ENCODE measurements at places on chromosomes 7 and 10.

DNA sequence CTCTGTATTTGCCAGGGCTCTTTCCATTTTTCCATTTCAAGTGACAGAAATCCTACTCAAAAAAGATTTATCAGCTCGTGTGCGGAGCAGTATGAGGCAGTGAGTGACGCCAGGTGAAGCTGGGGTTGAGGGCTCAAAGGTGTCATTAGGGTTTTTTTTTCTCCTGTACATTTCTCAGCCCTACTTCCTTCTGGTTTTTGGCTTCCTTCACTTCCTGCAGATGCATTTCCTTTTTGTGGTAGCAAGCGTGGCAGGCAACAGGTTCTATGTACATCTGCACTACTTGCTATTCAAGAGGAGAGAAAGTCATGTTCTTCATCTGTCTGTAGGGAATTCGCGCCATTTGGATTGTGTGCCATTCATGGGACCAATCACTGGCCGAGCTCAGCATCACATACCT, 52.8 kb upstream of the AOAH start:
- peak; percentile 58 for DNase-seq

DNA sequence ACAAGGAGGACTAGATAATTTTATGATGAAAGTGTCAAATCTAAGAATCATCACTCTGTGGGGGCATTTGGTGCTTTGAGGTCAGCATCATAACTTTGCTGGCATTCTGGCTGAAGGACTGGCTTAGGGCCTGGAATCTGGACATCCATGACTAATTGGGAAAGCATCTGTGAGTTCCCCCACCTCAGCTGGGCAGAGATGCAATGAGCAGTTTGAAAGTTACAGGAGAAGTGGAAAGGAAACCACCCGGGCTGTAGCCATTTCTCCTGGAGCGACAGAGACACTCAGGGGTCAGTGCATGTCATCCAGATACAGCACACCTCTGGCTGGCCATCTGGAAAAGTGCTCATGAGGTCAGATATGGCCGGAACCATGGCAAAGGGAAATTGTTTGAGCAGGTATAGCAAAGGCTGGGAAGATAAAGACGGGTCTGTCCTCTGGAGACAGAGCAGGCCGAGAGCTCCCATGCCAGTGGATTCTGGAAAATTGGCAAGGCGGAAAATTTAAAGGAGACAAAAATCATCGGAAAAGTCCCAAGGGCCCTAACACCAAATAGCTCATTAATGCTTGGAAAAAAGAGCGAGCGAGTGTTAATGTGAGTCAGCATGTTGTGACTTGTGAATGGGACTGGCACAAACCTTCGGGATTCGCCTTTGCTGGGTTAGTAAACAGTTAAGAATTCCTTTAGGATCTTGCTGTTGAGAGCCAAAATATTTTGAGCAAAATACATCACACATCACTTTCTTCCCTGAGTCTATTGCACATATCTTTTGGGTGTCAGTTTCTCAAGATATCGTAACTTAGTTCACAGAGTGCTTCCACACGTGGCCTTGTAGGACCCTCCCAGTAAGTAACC, 188.4 kb upstream of the AGK start:
- no peak for DNase-seq

GRCh38 chr10:80187465-80188409, 17.6 kb downstream of the ANXA11 start:
- peak; percentile 90 for DNase-seq

- DNase-seq, result no peak
These were observed 771 bp upstream of the ADIRF start for GRCh38 chr10:86967481-86967941.

DNA sequence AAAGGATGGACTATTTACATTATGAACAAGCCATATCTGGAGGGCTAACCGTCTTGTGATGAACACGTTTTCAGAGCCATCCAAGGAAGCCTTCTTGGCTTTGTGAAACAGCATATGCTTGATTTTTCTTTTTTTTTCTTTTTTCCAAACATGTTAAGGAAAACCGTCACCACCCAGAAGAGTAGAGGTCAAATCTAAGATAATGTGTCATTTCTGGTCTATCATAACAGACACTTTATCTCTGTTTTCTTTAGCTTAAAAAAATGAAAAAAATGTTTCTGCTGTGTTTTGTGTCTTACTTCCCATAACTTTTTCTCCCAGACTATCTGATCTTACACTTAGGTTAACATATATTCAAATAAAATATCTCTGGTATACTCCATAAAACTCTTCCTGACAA, 76.1 kb upstream of the DGKB start:
- no peak for DNase-seq

DNA sequence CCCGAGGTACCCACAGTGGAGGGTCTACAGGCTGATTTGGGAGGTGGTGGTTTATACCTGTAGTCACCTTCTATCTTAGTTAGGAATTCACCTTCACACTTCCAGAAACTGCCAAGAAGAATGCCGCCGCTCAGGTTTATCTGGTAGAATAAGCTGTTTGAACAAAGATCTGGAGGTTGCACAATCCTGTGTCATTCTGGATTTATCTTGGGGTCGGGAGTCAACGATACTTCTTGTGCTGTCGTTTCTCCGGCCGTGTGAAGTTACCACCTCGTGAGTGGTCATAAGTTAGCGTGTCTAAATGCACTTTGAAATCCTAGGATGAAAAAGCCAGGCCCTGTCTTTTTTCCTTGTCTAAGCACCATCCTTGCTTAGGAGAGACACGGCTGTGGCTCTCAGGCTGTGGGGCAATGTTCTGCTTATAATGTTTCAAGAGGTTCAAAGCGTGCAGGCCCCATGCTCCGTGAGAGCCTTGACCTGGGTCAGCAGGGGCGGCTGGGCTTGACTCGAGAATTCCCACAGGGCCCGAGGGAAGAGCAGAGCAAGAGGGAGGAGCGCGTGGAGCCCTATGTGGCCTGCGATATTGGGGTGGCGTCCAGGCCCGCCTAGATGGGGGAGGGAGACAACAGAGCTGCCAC, 35.5 kb downstream of the GRIFIN start:
- DNase-seq, result no peak

- no peak for DNase-seq
These were observed 1135.4 kb downstream of the XPNPEP1 start for GRCh38 chr10:108787932-108788331.

DNA sequence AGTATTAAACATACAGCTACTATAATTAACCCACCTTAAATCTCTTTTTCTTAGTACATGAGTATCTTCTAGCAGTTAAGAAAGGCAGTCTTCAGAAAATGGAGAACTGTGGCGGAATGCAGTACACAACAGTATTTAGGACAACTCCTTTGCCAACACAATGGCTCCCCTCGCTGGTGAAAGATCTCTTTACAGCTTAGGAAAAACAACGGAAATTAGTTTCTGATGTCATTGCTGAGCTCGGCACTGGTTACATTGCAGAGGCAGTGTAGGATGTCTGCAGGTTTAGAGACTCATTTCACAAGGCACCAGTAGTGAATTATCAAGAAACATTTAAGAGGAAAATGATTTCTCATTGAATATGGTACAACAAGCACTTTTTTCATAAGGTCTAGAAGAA, 43.4 kb downstream of the GLRX3 start:
- DNase-seq, result peak; percentile 57

GRCh38 chr7:158649279-158649678, 55.3 kb downstream of the NCAPG2 start:
- DNase-seq, result no peak

DNA sequence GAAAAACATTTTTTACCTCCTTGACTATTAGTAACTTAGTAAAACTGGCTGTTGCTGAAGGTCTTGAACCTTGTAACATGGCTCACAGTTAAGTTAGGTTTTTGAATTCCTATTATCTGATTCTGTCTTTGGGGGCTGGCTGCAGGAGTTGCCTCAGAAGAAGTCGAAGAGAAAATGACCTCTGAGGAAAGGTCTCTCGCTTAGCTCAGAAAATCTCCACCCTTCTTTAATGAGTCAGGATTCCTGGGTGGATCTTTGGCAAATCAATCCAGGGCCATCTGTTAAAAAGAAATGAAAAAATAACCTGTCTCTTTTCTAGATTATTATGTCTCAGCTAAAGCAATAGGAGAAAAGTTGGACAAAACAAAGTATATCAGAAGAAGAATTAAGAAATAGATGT, 267.8 kb upstream of the SEMA3C start:
- DNase-seq, result no peak

All from activated CD8-positive, alpha-beta T cell treated with anti-CD3 and anti-CD28 coated beads for 36 hours (primary cell).